ENCODE measurements at places on chromosomes 6 and 20. TPM values are rescaled to one million over a fixed set of nuclear protein-coding genes. Genes with fewer than 3 reads are reported as not detected.

GRCh38 chr6:41318261-41318653, 17.2 kb upstream of the NCR2 start:
- DNase-seq = no peak

DNA sequence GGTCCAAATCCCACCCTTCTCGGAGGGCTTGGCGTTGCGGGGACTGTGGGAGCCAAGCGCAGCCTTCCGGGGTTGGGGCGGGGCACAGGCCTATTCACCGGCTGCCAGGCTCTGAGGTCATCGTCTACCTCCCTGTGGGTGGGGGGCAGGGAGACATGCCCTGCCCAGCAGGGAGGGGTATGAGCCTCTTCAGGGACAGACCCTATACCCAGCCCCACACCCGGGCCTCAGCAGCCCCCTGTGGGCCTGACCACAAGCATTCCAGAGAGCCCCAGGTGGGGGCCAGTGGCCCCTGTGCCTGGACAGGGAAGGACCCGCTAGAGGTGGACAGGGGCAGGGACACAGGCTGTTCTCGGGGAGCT, 11.6 kb downstream of the LAMA5 start:
- peak; percentile 26 for DNase-seq

DNA sequence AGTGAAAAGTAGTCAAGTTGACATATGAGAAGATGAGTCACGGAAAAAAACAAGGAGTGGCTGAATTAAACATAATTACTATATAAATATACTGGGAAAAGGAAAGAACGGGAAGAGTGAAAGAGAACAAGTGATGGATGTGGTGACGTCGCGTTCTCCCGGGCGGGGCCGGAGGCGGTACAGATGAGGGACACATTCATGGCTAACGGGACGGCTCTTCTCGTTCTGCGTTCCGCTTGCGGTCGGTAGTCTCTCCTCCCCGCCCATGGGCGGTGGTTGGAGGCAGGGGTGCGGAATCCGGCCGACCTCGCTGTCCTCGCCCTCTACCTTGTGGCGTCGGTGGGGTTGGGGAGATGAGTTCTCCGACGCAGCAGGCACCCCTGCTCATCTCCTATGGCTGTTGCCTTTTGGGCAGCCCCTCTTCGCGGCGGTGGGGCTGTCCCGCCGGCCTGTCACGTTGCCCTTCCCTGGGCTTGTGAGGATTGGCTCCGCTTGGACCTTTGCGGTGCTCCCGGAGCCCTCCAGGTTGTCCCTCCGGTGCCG, 22.5 kb downstream of the HLA-G start:
- peak; percentile 13 for DNase-seq

GRCh38 chr20:61575151-61575937, 323.3 kb downstream of the CDH4 start:
- no peak for DNase-seq

- peak; percentile 53 for DNase-seq
Observed at GRCh38 chr6:44227148-44227793, 3.9 kb downstream of the SLC29A1 start.

- DNase-seq = no peak
Observed at GRCh38 chr20:37225146-37225545, 36.5 kb downstream of the GHRH start.

Gene RRAGD
- 18.4 TPM for total RNA-seq

Gene CPXM1
- 47.0 TPM for total RNA-seq

Gene TSPO2
- not detected for total RNA-seq

Gene SERINC3
- 23.9 TPM for total RNA-seq

Measured in G401 (cell line).